ENCODE measurements at places on chromosomes 4 and X.

GRCh38 chr4:176883681-176884418 lies 91.1 kb upstream of the VEGFC start:
- no peak overlapping the region for H3K27ac ChIP-seq
- H3K36me3 ChIP-seq = no peaks in the 10 kb centered on the region
- no peaks in the 10 kb centered on the region for H3K4me1 ChIP-seq
- no peak for DNase-seq
- no peaks in the 10 kb centered on the region for H3K27me3 ChIP-seq

- no peak overlapping the region for H3K27ac ChIP-seq
- H3K27me3 ChIP-seq = no peaks in the 10 kb centered on the region
- no peak for DNase-seq
- H3K4me3 ChIP-seq = no peak overlapping the region
Observed at GRCh38 chr4:98673288-98673644, 14.9 kb upstream of the TSPAN5 start.

GRCh38 chrX:112630187-112630586 lies 49.6 kb downstream of the LHFPL1 start:
- no peaks in the 10 kb centered on the region for H3K27me3 ChIP-seq
- H3K27ac ChIP-seq = no peak overlapping the region
- H3K4me3 ChIP-seq = no peak overlapping the region
- no peak for DNase-seq
- no peaks in the 10 kb centered on the region for H3K36me3 ChIP-seq

- H3K4me3 ChIP-seq = no peak overlapping the region
- no peak for DNase-seq
- no peaks in the 10 kb centered on the region for H3K4me1 ChIP-seq
Observed at GRCh38 chr4:79913581-79913980, 159.4 kb downstream of the ANTXR2 start.

DNA sequence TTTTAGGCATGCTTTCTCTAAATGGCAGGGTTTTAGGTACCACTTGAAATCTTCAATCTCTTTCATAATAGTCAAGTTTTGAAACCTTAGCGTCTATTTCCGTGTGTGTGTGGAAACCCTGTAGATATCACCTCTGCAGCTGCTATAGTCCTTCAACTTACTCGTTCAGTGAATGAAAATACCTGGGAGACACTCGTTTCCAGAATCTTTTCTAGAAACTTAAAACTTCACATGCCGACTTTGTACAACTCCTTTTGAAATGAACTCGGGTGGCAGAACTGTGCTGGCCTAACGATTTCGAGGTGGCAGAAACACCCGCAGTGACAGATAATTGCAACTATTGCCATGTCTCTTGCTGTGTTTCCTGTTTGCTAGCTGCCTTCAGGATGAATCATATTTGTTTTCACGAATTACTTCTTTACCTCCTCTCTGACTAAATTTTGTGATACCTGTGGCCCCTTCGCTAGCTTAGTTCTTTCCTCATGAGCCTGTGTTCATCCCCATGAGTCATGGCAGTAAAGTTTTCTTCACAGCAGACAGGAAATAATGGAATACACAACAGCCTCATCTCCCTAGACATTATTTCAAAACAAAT lies 104.7 kb upstream of the SMIM10 start:
- no peak overlapping the region for H3K27ac ChIP-seq
- no peak for DNase-seq
- no peak overlapping the region for H3K4me3 ChIP-seq
- H3K27me3 ChIP-seq = no peaks in the 10 kb centered on the region
- no peaks in the 10 kb centered on the region for H3K4me1 ChIP-seq
